ENCODE measurements at places on chromosomes 6 and 20.

GRCh38 chr20:45354423-45355208 is 6.4 kb upstream of the SDC4 start:
- no peak for DNase-seq
- H3K27me3 ChIP-seq = no peaks in the 10 kb centered on the region
- H3K4me1 ChIP-seq = peaks cover 10% of the 10 kb centered on the region
- no peak overlapping the region for H3K4me3 ChIP-seq
- H3K36me3 ChIP-seq = no peaks in the 10 kb centered on the region

DNA sequence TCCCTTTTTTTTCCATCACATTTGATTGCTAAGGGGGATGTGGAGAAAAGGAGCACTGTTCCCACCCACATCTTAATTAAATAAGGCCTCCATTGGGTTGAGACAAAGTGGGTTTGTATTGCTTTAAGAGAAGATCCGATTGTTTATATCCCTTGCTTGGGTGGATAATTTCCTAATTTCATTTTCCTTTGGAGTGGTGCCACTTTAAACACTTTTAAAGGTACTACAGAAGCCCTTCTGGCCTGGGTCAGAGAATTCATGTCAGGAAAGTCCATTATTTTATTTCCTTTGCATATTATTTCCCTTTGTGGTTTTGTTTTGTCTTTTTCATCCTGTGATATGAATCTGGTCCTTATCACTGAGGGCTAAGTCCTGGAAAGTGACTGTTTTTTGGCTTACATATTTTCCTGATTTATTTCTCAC is 56.9 kb downstream of the PHACTR2 start:
- no peaks in the 10 kb centered on the region for H3K27me3 ChIP-seq
- H3K27ac ChIP-seq = no peak overlapping the region
- DNase-seq = no peak
- H3K4me3 ChIP-seq = no peak overlapping the region
- no peaks in the 10 kb centered on the region for H3K4me1 ChIP-seq
- peaks cover 3% of the 10 kb centered on the region for H3K36me3 ChIP-seq

DNA sequence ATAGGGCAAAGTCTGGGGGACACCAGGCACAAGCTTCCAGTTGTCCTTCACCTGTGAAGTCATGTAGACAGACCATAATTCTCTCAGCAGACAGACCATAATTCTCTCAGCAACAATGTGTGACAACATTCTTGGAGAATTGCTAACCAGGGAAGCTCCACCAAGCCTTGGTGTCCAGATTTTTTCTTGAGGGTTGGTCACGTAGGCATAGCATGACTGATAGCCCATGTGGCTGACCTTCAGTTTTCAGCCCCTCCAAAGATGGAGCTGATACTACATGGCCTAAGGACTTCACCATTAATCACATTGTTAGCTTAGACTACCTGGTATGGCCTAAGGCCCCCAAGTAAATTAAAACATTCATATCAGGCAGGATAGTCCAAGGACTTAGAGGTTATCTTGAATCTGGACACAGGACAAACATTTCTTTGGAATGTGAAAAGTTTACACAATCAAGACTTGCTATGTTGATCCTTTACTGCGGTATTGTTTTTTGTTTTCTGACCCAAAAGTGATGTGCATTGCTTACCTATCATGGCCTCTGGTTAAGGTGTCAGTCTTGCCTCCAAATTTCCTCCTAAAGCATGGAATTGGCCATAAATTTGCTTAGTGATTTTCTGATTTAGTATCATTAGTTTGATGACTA is 76.9 kb downstream of the CEP57L1 start:
- no peak overlapping the region for H3K4me3 ChIP-seq
- no peaks in the 10 kb centered on the region for H3K27me3 ChIP-seq
- no peaks in the 10 kb centered on the region for H3K36me3 ChIP-seq
- no peaks in the 10 kb centered on the region for H3K4me1 ChIP-seq

- no peak overlapping the region for H3K27ac ChIP-seq
- H3K27me3 ChIP-seq = peaks cover 5% of the 10 kb centered on the region
- no peaks in the 10 kb centered on the region for H3K36me3 ChIP-seq
- H3K4me1 ChIP-seq = no peaks in the 10 kb centered on the region
- no peak overlapping the region for H3K4me3 ChIP-seq
- no peak for DNase-seq
Measured at GRCh38 chr6:811191-811590, 118.3 kb upstream of the EXOC2 start.

- no peak overlapping the region for H3K4me3 ChIP-seq
- DNase-seq = no peak
- H3K27ac ChIP-seq = no peak overlapping the region
- H3K27me3 ChIP-seq = no peaks in the 10 kb centered on the region
- no peaks in the 10 kb centered on the region for H3K4me1 ChIP-seq
Measured at GRCh38 chr6:156854466-156855161, 77.4 kb downstream of the ARID1B start.

DNA sequence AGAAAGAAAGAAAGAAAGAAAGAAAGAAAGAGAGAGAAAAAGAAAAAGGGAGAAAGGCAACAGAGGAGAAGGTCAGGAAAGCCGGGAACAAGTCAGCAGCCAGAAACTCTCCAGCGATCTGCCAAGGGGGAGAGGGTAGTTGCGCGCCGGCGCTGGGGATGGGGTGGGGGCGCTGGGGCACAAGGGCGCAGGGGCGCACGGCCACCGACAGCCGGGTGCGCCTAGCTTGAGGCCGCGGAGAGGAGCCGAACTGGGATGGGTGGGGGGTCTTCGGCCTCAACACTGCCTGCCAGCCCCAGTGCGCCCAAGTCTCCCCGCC is 533 bp upstream of the RSPO3 start:
- peaks cover 53% of the 10 kb centered on the region for H3K27me3 ChIP-seq
- peaks cover 7% of the 10 kb centered on the region for H3K4me1 ChIP-seq
- H3K27ac ChIP-seq = no peak overlapping the region
- peak overlapping the region; percentile 39 for H3K4me3 ChIP-seq
- no peak for DNase-seq

GRCh38 chr20:1800180-1800579 is 95.0 kb upstream of the SIRPA start:
- DNase-seq = no peak
- no peak overlapping the region for H3K4me3 ChIP-seq
- H3K27me3 ChIP-seq = peaks cover 5% of the 10 kb centered on the region
- peaks cover 10% of the 10 kb centered on the region for H3K4me1 ChIP-seq

DNA sequence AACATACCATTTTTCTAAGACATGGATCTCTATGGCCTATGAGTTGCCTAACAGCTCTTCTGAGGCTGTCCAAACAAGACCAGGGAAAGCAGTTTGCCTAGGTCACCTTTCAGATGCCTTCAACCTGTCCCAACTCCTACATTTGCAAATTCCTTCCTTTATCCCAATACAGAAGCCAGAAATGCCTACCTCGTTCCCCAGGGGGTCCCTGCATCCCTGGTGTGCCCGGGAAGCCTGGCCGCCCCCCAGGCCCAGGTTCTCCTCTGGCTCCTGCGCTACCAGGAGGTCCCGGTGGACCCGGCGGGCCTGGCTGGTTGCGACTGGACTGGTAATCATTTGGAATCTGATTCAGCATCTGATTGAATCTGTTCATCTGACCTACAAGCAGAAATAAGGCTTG is 115.9 kb downstream of the COL12A1 start:
- H3K27me3 ChIP-seq = no peaks in the 10 kb centered on the region
- peaks cover 16% of the 10 kb centered on the region for H3K4me1 ChIP-seq
- no peak overlapping the region for H3K4me3 ChIP-seq
- peaks cover 16% of the 10 kb centered on the region for H3K36me3 ChIP-seq
- DNase-seq = no peak
- peak overlapping the region; percentile 65 for H3K27ac ChIP-seq

DNA sequence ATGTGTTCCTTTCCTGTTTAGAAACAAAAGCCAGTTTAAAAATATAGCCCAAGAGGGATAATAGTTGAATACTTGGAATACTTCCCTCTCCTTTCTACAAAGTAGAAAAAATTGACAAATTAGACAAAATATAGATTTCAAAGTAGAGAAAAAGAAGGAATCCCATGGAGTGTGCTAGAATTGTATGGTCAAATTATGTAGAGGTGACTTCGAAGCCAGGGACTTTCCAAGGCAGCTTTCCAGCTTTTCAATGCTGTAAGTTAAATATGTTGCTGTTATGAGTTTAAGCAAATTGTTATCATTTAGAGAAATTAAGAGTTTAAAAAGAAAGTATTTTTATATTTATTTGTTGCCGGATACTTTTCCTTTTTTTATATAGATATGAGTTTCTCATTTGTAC is 415.5 kb upstream of the OPRM1 start:
- H3K27me3 ChIP-seq = no peaks in the 10 kb centered on the region
- no peak overlapping the region for H3K27ac ChIP-seq
- no peaks in the 10 kb centered on the region for H3K4me1 ChIP-seq
- no peak for DNase-seq
- no peaks in the 10 kb centered on the region for H3K36me3 ChIP-seq
- no peak overlapping the region for H3K4me3 ChIP-seq

DNA sequence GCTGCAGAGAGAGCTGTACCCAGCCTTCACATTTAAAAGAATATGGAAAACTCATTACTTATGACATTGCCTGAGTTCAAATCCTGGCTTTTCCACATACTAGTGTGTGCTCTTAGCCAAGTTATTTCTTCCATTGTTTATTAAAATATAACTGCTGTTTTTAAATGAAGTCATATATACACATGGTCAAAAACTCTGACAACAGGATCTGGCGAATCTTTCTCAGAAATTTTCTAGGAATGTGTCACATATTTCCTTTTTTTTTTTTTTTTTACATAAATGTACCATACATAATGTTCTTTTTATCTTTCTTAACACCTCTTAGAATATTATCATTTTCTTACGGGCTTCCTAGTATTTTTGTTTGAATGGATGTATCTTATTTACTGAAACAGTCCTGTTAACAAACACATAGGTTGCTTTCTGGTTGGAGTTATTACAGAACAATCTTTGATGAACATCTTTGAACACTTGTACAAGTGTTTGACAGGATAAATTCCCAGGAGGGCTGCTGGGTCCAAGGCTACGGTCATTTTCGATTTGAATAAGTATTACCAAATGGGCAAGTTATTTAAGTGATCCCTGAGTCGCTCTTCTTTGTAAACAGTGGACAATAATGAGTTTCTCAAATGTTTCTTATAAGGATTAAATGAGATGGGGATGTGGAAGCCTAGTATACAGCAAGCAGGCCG is 1.6 kb upstream of the SNX9 start:
- H3K27me3 ChIP-seq = no peaks in the 10 kb centered on the region
- H3K36me3 ChIP-seq = no peaks in the 10 kb centered on the region
- no peak overlapping the region for H3K4me3 ChIP-seq
- peaks cover 4% of the 10 kb centered on the region for H3K4me1 ChIP-seq

DNA sequence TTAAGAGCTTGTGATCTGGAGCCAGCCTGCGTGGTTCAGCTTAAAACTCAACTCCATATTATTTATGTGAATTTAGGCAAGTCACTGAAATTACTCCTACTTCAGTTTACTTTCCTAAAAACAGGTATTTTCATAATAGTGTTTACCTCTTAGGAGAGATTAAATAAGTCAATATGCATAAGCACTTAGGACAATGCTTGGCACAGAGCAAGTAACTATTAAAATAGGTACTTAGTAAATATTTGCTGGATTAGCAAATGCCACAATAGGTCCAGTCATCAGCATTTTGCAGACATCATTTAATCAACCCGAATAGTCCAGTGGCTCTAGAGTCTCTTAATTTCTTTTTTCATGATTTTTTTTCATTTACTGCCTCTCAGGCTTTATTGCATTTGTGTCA is 78.6 kb upstream of the PTPRK start:
- DNase-seq = no peak
- no peak overlapping the region for H3K4me3 ChIP-seq
- H3K27ac ChIP-seq = no peak overlapping the region

DNA sequence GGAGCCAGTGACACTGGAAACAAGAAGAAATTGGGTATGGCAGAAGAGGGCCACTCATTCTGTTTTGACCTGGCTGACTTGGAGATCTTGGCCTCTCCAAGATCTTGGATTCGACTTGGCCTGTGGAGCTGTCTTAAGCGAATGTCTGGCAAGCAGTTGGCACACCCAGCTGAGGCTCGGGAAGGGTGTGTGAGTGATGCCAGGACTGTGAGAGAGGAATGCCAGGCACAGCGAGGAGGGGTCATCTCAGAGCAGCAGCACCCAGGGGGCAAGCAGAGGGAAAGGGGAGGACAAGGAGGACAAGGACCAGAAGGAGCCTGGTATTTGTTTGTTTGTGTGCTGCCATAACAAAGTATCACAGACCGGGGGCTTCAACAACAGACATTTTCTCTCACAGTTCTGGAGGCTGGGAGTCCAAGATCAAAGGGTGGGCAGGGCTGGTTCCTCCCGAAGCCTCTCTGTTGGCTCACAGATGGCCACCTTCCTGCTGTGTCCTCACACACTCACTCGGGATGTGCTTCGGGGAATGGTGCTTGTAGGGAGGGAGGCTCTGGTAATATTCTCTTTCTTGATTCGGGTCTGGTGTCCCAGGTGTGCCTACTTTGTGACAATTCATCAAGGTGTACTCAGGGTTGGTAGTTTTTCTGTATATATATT is 33.0 kb downstream of the RPP40 start:
- H3K27me3 ChIP-seq = no peaks in the 10 kb centered on the region
- H3K4me3 ChIP-seq = no peak overlapping the region
- no peak for DNase-seq
- no peaks in the 10 kb centered on the region for H3K36me3 ChIP-seq

DNA sequence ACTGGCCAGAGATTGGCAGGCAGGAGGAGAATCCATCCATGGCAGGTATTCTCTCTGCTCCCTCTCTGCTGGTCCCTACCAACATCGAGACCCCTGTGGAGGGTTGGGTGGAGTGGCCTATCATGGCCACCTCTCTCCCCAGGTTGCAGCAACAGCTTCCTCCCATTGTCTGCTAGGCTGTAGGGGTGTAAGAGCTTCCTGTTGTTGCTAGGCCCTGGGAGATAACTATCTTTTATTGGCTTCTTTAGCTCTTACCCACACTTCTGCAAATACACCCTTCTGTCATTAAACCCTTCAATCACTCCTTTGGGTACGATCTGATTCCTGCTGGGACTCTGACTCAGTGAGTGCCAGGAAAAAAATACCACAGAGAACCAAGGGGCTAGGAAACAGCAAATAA is 66.6 kb upstream of the FAM184A start:
- H3K36me3 ChIP-seq = no peaks in the 10 kb centered on the region
- no peak overlapping the region for H3K4me3 ChIP-seq
- no peak overlapping the region for H3K27ac ChIP-seq
- peaks cover 4% of the 10 kb centered on the region for H3K4me1 ChIP-seq

- no peaks in the 10 kb centered on the region for H3K36me3 ChIP-seq
- H3K4me1 ChIP-seq = no peaks in the 10 kb centered on the region
- no peak for DNase-seq
- no peaks in the 10 kb centered on the region for H3K27me3 ChIP-seq
- no peak overlapping the region for H3K27ac ChIP-seq
- no peak overlapping the region for H3K4me3 ChIP-seq
Measured at GRCh38 chr6:133040803-133041419, 200.2 kb upstream of the EYA4 start.

DNA sequence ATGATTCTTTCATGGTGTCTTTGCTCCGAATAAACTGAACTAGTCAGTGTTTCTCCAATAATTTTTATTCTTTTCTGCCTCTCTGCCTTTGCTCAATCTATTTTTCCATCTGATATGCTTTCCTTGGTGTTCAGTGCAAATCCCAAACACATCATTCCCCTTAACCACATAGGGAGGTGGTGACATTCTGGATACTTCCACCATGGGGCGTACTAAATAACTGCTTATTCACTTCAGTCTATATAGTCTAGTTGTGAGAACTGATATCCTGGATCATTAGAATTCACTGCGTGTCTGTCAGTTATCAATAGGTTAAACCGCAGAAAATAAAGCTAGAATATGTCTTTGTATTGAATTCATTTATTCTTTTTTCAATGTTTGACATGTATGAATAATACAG is 83.1 kb downstream of the KCNQ5 start:
- DNase-seq = no peak
- H3K4me3 ChIP-seq = no peak overlapping the region
- H3K27me3 ChIP-seq = no peaks in the 10 kb centered on the region
- H3K27ac ChIP-seq = no peak overlapping the region
- no peaks in the 10 kb centered on the region for H3K36me3 ChIP-seq
- H3K4me1 ChIP-seq = no peaks in the 10 kb centered on the region
